Nucleus accumbens (tissue), 56 donors: ENCODE measurements at places on chromosomes 7 and 10.

- DNase-seq, result no peak
Observed at GRCh38 chr7:150955519-150956394, 22.4 kb downstream of the KCNH2 start.

GRCh38 chr7:30649717-30650420 lies 32.4 kb downstream of the CRHR2 start:
- DNase-seq, result no peak

- DNase-seq, result no peak
Observed at GRCh38 chr7:69780379-69780778, 182.1 kb downstream of the AUTS2 start.

GRCh38 chr10:14959221-14960057 lies at the start of gene MEIG1:
Gene MEIG1, plus strand, starts transcription at chr10:14959388. Its CDS starts 7,081 bp downstream, at chr10:14966469.
- peak; percentile 97 for DNase-seq

DNA sequence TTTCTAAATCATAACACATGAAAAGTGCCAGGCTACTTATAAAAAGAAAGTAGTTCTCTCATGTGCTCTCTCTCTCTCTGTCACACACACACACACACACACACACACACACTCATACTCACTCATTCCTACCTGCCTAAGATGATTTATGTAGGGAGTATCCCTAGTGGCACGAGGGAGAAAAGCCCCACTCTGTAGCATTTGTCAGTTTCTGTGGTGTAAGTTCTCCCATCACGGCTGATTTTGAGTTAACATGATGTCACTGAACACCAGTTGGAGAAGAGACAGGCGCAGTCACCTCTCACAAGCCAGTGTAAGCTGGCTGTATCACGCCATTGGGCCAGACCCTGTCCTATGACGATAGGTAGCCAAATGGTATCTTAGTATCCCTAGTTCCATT lies 395.4 kb downstream of the SFMBT2 start:
- DNase-seq, result no peak

GRCh38 chr7:630539-630938 lies 96.0 kb upstream of the DNAAF5 start:
- no peak for DNase-seq

GRCh38 chr7:128356546-128357216 lies 4.8 kb downstream of the PRRT4 start:
- DNase-seq, result no peak

DNA sequence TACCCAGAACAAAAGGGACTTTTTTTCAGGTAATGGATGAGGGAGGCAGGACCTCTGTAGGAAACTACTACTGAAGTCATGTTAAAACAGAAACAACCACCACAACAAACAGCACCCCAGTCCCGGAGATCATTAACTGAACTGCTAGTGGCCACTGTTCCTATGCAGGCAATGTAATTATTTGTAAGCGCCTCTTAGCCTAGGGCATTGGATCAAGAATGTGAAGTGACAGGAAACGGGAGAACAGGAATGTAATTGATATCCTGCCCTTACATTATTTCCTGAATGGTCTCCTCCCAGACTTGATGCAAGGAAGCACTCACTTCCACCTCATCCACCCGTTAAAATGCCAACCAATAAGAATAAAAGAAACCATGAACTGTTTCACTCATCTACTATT lies 16.7 kb upstream of the GAD2 start:
- no peak for DNase-seq

GRCh38 chr7:75756991-75757676 lies 14.9 kb downstream of the CCL26 start:
- DNase-seq, result no peak

GRCh38 chr10:132266594-132267161 lies 41.1 kb downstream of the STK32C start:
- DNase-seq, result no peak

DNA sequence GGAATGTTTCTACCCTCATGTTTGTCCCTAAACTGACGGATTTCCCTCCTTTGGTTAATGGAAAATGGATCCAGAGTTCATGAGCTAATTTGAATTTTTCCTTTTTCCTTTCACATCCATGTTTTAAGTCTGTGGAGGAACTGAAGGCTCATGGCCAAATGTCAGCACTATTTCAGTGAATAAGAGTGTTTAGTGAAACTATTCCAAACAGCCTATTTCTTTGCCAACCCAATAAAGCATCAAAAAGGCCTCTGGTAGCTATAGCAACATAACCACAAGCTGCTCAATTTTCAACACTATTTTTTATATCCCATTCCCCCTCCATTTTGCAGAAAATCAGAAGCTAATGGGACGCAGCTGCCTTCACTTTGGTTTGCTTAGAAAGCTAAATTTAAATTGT lies 1454.1 kb downstream of the GATA3 start:
- no peak for DNase-seq

- DNase-seq, result no peak
Observed at GRCh38 chr10:94066411-94066810, 72.7 kb downstream of the PLCE1 start.

GRCh38 chr7:4707217-4707741 lies 25.2 kb downstream of the FOXK1 start:
- DNase-seq, result no peak

DNA sequence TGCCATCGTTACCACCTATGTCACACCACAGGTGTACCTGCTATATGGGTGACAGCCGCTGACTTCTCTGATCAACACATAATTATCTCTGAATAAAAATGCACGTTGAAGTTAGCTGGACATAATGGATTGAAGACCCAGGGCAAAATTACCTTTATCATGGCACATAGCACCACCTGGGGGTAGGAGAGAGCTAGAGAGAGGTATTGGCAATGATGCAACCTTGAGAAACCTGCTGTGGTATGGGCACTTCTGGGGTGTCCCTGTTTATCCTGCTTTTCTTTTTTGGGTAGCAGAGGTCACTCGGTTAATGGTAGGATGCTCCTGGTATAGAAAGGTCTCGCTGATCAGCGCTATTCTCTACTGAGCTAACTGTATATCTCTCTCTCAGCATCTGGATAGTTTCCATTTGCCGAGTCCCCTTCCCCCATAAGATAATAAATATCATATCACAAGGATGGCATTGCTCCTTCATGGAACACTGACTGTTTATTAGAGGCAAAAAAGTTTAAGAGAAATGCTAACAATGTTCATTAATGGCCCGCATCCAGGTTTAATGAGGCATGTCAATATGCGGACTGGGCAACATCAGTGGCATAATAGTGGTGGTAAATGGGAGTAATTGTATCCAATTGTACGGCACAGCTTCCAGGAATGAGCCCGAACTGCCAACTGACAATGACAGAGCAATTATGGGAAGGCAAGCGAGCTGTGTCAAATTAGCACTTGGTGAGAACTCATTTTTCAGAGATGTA lies 323.1 kb downstream of the TFEC start:
- no peak for DNase-seq

GRCh38 chr7:24917510-24918239 lies 62.3 kb downstream of the OSBPL3 start:
- no peak for DNase-seq

DNA sequence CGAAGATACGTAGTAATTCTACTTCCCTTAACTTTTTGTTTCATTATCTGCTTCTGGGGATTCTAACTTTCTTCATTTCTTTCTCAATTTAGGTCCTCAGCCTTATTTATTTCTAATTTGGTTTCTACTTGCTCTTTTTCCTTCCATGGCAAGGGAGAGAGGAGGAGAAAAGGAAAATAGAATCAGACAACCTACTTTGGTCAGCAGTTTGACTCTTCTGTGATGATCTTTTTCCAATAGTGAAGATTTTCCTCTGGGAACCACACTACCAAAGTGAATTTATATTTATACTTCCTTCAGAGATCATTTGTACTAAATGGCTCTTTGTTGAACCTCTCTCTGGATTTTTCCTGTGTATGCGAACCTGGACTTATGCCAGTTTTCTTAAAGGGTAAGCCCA lies 90.2 kb downstream of the TMEM26 start:
- no peak for DNase-seq

DNA sequence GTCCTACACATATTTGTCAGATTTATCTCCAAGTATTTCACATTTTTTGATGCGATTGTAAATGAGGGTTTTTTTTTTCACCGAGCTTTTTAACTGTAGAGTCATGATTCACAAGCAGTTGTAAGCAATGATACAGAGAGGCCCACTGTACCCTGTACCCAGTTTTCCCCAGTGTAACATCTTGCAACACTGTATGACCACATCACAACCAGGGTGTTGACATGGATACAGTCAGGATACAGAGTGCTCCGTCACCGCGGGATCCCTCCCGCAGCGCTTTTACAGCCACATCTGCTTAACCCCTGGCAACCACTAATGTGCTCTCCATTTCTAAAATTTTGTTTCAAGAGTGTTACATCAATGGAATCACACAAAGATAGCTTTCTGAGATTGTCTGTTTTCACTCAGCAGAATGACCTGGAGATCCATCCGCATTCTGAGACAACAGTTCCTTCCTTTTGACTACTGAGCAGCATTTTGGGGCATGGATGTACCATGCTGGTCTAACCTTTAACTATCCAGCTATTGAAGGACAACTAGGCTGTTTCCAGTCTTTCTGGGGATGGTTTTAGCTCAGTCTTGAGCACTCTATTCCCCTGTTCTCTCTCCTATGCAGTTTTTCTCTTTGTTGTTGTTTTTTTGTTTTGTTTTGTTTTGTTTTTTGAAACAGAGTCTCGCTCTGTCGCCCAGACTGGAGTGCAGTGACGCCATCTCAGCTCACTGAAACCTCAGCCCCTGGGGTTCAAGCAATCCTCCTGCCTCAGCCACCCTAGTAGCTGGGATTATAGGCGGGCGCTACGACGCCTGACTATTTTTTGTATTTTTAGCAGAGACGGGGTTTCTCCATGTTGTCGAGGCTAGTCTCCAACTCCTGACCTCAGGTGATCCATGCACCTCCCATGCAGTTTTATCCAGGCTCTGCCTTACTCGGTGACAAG lies 25.9 kb downstream of the GPRIN2 start:
- no peak for DNase-seq

GRCh38 chr7:55030314-55030713 lies 11.5 kb downstream of the EGFR start:
- no peak for DNase-seq

DNA sequence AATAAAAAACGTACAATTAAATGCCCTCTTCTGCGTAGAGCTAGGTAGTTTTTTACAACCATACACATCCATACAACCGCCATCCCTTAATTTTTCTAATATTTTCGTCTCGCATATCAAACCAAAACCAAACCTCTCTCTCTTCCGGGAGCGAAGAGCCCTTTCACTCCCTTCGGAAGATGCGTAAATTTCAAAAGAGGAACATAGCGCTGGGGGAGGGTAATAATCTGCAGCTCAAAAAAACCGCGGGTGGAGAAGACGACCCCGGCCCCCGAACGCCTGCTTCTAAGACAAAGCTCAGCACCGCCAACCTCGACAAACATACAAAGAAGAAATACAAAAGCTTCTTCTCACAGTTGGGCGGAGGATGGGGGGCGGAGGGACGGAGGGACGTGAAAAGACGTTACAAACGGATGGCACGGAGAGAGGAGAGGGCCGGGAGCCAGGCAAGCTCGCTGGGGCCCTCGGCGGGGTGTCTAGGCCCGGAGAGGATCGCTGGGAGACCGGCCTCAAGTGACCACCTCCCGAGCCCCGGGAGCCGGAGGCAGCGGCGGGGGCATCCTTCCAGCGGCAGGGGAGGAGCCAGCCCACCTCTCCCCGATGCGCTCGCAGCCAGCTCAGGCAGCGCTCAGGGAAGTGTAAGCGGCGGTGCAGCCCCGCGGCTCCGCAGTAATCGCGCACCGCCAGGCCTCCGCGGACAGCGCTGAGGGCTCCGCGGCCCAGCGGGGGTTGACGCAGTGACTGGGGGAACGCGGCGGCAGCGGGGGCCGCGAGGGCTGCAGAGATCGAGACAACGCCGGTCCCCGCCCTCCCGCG lies 851 bp downstream of the MKRN1 start:
- DNase-seq, result peak; percentile 65

GRCh38 chr10:44010873-44011602 lies 362.4 kb upstream of the ZNF32 start:
- DNase-seq, result no peak

DNA sequence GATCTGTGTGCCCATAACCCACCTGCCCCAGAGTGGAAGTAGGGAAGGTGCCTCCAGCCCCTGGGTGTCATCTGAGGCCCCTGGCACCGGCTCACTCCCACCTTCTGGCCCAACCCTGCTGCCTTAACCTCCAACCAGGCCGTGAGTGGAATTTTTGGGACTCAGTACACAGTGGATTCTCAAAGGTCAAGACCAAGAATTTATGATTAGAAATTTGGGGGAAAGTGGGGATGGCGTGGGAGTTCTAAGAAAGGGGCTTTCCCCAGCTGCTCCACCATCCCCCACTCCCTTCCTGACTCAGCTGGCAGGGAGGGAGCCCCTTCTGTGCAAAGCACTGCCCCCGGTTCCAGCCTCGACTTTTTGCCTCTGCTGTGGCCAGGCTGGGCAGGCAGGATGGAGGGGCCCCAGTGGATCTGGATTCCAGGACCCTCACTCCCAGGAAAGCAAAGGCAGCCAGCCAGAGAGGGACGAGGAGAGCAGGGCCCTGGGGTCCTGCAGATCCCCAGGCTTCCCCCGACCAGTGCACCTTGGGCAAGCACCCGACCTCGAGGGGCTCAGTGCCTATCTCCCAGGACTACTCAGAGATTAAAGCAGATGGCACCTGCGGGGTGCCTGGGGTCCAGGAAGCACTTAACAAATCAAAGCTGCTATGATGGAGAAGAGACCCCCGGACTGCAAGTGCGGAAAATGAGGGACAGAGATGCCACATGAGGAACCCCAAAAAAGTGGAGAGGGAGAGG lies 12.8 kb downstream of the SPOCK2 start:
- no peak for DNase-seq

DNA sequence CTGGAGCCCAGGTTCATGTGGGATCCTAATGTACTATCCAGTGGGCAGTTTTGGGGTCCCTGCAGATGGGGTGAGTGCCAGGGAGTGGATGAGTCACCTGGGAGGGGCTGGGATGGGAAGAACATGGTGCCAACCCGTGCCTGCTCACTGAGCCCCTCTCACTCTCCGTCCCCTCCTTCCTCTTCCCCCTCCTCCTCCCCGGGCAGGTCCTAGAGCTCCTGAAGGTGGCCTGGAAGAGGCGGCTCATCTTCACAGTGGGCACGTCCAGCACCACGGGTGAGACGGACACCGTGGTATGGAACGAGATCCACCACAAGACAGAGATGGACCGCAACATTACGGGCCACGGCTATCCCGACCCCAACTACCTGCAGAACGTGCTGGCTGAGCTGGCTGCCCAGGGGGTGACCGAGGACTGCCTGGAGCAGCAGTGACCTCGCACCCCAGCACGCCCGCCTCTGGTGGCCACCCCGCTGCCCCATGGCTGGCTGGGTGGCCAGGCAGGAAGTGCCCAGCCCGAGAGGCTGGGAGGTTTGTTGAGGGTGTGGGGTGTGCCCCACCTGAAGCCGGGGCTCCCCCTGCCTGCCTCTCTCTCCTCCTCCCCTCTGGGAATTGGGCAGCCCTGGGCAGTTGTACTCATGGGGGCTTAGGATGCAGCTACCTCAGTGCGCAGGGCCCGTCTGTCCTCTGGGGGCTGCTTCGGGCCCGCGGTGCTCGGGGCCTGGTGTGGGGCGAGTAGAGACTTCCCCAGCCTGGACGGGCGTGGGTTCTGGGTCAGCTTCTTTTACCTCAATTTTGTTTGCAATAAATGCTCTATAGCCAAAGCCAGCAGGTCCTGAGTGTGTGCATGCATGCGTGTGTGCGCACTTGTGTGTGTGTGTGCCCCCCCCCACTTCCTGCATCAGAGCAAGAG lies 4.9 kb upstream of the UPK3B start:
- no peak for DNase-seq

- no peak for DNase-seq
Observed at GRCh38 chr7:51647931-51648351, 331.3 kb upstream of the COBL start.
